ENCODE measurements at places on chromosomes 1 and 21. TPM values are rescaled to one million over a fixed set of nuclear protein-coding genes. Genes with fewer than 3 reads are reported as not detected.

- peak; percentile 69 for DNase-seq
Measured at GRCh38 chr1:204493984-204494280, 673 bp downstream of the PIK3C2B start.

DNA sequence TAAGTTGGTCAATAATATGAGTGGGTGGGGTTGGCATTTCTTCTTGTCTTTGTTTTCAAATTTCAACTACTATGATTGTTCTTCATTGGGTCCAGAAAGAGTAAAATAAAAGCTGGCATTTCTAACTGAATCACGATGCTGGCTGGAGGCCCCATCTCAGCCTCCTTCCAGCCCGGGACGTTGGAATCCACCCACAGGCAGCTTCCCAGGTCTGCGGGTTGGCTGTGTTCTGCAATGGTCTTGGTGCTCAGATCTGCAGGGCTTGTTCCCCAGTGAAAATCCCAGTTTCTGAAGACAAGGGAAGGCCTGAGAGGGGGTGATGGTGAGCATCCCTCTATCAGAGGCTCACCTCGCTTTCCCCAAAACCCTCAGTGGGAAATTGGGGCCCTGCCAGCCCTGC lies 54.7 kb upstream of the ARHGEF16 start:
- no peak for DNase-seq

GRCh38 chr1:229907884-229908638 lies 159.0 kb upstream of the GALNT2 start:
- no peak for DNase-seq

Gene EPHB2
- total RNA-seq: 0.53 TPM

DNA sequence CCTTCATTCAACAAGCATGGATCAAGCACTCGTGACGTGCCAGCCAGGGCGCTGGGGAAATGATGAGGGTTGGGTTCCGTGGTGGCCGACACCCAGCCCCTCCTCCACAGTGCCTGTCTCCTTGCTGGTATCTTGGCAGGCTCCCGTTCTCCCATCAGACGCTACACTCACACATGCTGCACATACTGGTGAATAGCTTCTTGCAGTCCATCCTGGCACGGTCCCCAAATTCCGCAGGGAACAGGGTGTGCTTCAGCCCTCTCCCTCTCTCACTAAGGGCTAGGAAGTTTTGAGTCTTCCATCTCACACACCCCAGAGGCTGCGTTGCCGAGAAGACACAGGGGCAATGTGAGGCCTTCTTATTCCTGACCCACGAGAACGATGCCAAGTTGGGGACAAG lies 10.1 kb upstream of the MEF2D start:
- DNase-seq: no peak

DNA sequence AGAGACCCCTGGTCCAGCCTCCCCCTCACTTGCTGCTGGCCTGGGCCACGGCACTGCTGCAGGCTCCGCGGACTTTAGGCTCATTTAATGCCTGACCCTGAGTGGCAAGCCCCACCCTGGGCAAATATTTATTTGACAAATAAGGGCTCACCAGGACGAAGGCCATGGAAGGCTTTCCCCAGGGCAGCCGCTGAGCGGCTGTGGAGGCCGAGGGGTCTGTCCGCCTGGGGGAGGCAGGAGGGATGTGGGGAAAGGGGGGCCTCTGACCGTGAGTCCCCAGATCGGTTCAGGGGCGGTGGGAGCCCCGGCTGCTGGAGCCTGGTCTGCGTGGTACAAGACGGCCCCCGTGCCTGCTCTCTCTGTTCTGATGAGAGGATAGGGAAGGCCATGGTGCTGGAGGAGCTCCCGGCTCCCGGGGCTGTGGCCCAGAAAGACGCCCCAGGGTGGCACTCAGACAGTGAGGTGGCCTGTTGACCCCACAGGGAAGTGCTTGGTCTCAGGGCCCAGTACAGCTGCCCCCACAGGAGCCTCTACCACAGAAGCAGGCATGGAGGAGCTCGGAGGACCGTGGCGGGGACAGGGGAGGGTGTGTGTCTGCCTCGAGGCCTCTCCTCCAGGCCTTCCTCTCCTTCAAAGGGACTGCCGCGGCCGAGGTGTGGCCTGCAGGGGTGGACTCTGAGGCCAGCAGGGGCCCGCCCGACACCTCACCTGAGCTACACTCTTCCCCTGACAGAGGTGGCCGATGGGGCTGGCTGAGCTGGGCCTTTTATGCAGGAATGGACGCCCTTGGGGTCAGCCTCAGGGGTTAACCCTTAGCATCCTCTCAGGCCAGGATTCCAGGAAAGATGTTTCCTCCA lies 9.1 kb upstream of the C1orf159 start:
- DNase-seq: no peak

GRCh38 chr1:225541383-225541782 lies 111.5 kb downstream of the ENAH start:
- DNase-seq: no peak

Gene CDK18
- 24.1 TPM for total RNA-seq

DNA sequence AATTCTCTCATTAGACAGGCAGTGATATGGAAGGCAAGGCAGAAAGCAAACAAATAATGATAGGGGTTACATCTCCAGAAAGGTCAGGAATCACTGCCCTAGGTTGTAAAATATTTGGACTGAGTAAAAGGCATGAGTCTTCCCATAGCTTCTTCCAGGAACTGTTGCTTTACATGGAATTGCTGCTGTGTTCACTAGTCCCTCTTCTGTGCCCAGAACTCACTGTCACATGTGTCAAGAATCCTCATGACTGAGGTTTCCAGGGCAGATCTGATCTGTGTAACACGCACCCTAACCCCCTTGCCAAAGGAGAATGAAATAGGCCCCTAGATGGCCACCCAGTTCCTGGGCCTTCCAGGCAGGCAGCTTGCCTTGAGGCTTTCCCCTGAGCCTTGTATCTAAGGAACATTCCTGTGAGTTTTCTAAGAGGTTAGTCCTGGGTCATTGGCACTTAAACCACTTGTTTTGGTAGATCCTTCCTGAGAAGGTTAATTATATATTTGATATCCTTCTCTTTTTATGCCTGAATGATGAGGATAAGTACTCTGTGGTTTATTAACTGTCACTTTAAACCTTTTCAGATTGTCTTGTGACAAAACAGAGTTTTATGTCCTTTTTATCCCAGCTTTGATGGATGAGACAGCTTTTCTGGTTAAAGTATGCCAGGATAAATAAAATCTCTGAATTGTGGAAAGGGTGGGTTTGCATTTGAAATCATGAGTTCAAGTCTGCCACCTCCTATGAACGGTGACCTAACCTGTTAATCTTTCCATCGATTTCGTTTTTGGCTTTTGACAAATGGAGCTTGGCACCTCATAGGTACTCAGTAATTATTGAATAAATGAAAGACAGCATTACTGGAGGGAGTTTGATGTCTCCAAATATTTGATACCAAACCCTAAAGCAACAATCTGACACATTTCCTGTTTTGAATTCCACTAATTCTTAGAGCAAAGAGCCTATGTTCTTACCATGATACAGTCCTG lies 163.3 kb downstream of the DHRS3 start:
- DNase-seq: no peak

Gene POU2F1
- total RNA-seq: 52.3 TPM

GRCh38 chr21:45579383-45580180 lies 37.3 kb upstream of the SLC19A1 start:
- DNase-seq: no peak

- no peak for DNase-seq
Measured at GRCh38 chr1:166915042-166915441, 39.0 kb upstream of the TADA1 start.

- DNase-seq: no peak
Measured at GRCh38 chr1:247441606-247442005, 16.3 kb downstream of the OR2B11 start.

Gene B3GALT2
- total RNA-seq: not detected

DNA sequence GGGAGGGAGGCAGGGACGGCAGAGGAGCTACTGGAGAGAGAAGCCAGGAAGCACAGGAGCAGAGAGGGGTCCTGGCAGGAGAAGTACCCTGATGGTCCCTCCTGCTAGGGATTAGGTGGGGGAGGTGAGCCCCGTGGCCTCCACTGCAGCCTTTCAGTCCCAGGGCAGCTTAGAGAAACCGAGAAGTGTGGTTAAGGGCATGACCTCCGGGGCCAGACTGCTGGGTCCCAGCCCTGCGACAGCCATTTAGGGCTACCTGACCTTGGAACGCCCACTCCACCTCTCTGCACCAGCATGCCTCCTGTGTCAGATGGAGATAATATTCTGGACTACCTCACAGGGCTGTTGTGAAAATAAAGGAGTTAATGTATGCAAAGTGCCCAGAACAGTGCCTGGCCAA lies 47.4 kb downstream of the KCNN3 start:
- no peak for DNase-seq

DNA sequence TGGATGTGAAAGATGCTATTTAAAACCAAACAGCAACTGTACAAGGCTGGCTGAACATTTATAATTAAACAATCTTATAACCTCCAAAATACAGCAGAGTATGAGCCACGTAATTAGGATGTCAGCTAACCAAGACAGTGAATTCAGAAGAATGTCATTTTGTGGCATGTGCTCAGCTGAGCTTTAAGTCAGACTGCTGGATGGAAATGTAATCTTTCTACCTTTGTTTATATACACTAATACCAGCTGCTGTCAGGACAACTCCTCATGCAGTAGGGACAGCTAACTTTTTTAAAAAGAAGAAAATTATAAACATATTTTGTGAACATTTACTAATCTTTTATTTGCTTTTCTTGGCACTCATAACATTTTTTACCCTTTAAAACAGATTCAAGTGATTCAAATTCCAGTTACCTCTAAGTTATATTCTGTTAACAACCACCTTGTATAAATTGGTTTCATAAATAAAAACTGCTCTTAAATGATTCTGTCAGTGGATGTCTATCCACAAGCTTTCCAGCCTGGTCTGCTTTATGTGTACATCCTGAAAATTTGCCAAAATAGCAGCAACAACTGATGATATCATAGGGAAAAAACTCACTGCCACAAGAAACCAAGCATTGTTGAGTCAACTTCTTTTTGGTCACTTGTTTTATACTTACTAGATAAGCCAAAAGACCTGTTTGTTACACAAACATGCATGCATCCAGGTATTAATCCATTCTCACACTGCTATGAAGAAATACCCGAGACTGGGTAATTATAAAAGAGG lies 36.1 kb downstream of the DPH5 start:
- DNase-seq: no peak

DNA sequence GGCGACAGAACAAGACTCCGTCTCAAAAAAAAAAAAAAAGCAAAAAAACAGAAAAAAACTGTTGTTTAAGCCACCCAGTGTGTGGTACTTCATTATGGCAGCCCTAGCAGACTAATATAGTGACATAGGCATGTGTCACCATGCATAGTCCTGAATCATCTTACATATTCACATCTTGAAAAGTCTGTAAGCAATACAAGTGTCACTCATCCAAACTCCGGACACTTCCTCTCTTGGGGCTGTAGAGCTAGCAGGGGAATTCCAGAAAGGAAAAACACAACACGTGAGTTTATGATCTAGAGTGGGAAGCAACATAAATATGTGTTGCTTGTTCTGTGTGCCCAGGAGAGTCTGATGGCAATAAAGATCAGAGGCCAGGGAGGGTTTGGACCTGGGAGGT lies 81.6 kb upstream of the KCNE2 start:
- DNase-seq: no peak

GRCh38 chr1:234737967-234738314 lies 128.0 kb upstream of the IRF2BP2 start:
- DNase-seq: no peak

DNA sequence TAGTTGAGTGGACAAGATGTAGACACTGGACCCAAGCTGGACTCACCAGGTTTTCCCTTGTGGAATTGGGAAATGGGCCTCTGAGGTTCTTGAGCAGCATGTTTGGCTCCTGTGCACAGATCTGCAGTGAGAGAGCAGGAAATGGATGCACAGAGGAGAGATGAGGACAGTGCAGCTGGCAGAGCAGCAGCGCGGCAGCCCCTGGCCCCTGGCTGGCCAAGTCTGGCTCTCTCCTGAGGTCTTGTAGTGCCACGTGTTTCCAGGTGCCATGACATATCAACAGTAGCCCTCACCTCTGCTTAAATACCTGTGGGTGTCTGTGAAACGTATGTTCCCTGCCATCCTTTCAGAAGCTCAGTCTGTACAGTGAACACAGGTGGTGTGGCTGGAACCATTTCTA lies 19.2 kb upstream of the BCL10 start:
- DNase-seq: no peak

DNA sequence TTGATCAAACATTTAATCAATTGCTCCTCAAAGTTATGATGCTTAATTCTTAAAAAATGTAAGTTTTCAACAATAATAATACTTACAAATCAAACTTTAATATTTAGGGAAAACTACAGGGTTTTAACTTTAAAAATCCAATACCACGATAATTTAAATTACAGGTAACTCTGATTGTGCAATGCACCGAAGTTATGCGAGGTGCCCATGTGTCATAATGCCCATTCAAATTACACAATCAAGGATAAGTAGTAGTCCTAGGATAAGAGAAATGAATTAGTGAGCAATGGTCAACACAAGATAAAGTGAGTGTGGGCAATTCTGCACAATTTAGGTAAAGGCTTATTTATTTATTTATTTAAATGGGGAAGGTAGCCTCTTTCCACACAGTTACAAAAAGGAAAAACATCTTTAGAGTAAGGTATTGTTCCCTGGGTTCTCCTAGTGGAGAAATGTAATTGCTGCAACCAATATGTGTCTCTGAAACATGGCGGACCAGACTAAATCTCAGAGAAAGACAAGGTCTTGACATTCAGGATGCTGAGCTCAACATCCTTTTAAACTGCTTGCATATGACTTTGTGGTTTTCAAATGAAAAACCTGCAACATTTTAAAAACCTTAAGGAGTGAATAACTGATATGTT lies 164.2 kb downstream of the TTLL7 start:
- DNase-seq: no peak

Gene SYT14
- not detected for total RNA-seq

- DNase-seq: no peak
Measured at GRCh38 chr1:78370779-78371482, 119.8 kb upstream of the PTGFR start.

GRCh38 chr1:228022571-228023293 lies 15.9 kb downstream of the WNT3A start:
- no peak for DNase-seq

DNA sequence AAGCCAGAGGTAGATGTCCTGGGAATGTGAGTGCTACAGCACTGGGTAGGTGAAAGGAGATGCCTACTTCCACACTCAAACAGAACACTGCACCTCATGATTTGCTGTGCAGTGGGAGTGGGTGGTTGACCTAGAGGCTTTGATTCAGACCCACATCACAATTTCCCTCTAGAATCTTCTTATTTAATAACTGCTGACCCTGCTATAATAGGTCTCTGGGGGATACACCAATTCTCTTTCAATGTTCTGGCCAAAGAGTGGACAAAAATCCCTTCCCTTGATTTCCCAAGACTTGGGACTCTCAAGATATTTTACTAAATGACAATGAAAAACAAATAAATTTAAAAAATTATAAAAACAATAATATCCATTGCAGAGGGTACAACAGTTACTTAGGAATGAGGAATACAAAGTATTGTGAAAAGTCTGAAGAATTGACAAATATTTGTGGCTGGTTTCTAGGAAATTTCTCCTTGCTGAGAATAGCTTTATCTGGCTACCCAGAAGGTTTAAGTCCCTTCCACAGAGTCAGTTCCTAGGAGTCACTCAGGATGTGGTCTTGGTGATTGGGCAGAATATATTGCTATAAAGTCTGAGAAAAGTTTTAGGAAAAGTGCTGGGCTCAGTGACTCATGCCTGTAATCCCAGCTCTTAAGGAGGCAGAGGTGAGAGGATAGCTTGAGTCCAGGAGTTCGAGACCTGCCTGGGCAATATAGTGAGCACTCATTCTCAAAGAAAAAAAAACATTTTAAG lies 2.4 kb upstream of the FCGR2A start:
- DNase-seq: no peak

GRCh38 chr1:59738152-59738551 lies 76.6 kb upstream of the HOOK1 start:
- no peak for DNase-seq

Gene SELENOF
- total RNA-seq: 214 TPM

- DNase-seq: no peak
Measured at GRCh38 chr1:16243215-16243610, 6.2 kb upstream of the CPLANE2 start.
